ENCODE measurements at places on chromosomes 11 and 22.

GRCh38 chr11:11841116-11841722 is 553 bp upstream of the USP47 start:
- H3K27me3 ChIP-seq = no peaks in the 10 kb centered on the region
- peak overlapping the region; percentile 84 for H3K4me3 ChIP-seq
- no peaks in the 10 kb centered on the region for H3K36me3 ChIP-seq
- H3K4me1 ChIP-seq = peaks cover 23% of the 10 kb centered on the region

GRCh38 chr11:114073007-114073827 is 13.7 kb downstream of the ZBTB16 start:
- peaks cover 53% of the 10 kb centered on the region for H3K4me1 ChIP-seq
- peak overlapping the region; percentile 20 for H3K4me3 ChIP-seq
- H3K27ac ChIP-seq = peak overlapping the region; percentile 58
- H3K27me3 ChIP-seq = no peaks in the 10 kb centered on the region
- no peak for DNase-seq

DNA sequence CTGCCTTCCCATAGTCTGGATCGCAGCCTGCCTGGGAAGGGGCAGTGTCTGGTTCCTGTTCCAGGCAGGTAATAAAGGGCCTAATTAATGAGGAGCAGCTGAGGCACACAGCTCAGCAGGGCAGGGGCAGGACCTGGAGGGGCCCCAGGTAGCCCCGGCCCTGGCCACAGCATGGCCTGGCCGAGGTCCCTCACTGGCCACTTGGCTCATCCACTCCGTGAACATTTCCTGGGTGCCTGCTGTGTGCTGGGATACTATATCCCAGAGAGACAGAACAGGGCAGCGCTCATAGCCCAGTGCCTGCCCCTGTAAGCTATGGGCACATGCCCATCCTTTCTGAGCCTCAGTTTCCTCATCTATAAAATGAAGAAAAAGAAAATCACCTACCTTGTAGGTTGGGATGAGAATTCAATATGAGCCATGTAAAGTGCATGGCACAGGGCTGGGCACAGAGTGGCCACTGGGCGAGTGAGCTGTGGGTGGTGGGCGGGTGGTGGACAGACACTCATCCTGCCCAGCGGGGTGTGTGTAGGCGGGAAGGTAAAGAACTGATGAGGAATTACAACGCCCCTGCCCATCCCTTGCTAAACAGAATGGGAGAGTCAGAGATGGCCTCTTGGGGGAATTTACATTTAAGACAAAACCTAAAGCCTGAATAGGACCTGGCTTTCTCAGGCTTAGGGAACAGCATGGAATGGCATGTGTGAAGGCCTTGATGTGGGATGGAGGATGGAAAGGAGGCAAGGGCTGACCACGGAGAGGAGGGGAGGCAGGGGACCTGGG is 9.2 kb downstream of the MYRF start:
- H3K36me3 ChIP-seq = no peaks in the 10 kb centered on the region
- H3K4me3 ChIP-seq = no peak overlapping the region
- H3K27ac ChIP-seq = no peak overlapping the region
- no peak for DNase-seq
- no peaks in the 10 kb centered on the region for H3K27me3 ChIP-seq

DNA sequence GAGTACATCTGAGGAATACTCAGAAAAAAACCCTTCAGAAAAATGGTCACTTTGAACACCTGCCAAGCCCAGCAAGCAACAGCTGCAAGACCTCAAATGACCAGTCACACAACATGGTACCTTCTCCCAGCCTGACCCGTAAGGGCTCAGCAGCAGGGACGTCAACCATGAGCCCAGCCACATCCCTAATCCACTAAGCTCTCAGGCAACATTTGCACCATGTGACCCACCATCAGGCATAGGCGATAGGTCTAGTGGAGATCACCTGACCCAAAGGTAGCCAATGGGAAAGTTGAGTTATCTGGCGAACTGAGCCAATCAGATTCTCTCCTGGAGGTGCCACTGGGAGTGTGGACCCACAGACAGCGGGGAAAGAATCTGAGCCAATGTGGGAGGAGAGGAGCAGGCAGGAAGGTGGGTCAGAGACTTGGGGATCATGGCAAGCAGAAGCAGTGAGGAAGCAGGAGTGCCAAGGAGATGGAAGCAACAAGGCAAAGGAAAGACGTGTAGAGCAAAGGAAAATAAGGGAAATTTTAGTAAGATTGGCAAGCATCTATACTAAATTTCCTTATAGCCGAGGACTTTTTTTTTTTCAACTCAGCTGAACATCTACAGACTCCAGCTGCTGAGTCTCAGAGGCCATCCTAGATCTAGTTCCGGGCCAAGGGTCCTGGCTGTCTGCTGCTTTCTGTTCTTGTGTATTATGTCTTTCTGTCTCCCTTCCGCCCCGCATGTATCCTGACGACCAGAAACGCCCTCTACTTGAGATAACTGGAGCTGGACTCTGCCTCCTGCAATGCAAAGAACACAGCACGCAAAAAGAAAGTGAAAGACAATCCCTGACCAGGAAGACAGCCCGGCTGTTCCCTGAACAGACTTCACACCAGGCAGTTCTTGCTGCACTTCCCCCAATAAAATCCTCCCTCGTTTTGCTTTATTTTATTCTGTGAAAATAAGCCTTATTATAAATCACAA is 11.0 kb upstream of the PLAAT2 start:
- no peaks in the 10 kb centered on the region for H3K27me3 ChIP-seq
- peak overlapping the region; percentile 23 for H3K4me3 ChIP-seq
- H3K4me1 ChIP-seq = peaks cover 34% of the 10 kb centered on the region
- peaks cover 11% of the 10 kb centered on the region for H3K36me3 ChIP-seq

GRCh38 chr11:62856333-62856895 is 17.0 kb upstream of the WDR74 start:
- peak overlapping the region; percentile 72 for H3K27ac ChIP-seq
- H3K27me3 ChIP-seq = no peaks in the 10 kb centered on the region
- H3K4me1 ChIP-seq = peaks cover 20% of the 10 kb centered on the region
- H3K4me3 ChIP-seq = peak overlapping the region; percentile 68
- peaks cover 28% of the 10 kb centered on the region for H3K36me3 ChIP-seq

DNA sequence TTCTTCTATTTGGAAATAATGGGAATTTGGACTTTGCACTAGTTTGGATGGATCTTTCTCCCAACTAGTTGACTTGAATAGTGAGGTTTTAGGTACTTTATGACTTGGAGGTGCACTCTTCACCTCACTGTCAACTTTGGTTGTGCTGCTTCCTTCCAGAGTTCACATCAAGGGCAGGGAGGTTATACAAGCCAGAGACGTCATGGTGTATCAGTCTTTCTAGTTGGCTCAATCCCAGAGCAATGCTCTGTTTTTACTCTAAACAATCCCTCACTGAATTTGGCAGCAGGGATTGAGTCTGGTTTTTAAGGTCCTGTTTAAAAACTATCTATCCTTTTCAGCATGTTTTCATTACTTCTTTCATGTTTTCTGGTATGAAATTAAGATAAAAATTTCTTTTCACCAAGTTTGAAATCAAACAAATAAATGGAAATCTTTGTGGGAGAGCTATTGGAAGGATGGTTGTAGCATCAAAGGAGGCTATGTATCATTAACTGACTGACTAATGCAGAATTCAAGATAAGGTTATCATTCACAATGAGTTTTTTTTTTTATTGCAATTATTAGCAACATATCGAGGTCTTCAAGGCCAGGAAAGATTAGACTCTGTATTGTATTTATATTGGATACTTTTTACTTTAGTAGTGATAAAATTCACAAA is 28.0 kb upstream of the ZBED5 start:
- H3K4me3 ChIP-seq = no peak overlapping the region
- no peak overlapping the region for H3K27ac ChIP-seq
- no peaks in the 10 kb centered on the region for H3K36me3 ChIP-seq

DNA sequence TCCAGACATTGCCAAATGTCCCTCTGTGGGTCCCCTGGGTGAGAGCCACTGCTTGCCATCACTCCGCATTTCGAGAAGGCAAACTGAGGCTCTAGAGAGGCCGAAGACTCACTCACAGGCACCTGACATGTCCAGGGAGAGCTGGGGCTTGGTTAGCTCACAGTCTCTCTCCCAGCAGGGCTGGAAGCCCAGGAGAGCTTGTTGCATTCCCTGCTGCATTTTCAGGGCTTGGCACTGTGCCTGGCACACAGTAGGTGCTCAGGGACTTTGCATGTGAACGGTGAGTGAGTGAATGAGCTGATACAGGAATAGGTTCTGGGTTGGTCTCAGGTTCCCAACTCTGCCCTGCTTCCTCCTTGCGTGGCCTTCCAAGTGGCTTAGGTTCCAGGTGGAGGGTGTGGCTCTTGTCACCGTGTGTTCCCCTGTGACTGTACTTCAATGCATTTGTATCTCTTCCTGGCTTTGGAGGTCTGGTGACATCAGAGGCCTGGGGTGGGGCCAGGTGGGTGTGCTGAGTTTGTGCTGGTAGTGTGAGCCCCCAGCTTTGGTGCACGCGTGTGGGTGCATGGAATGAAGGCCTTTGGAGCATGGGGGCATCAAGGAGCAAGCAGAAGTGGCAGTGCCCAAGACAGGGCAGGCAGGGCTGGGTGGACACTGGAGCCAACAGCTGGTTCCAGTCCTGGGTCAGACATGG is 18.4 kb upstream of the SMIM38 start:
- H3K27ac ChIP-seq = no peak overlapping the region
- peak; percentile 5 for DNase-seq

- H3K27me3 ChIP-seq = no peaks in the 10 kb centered on the region
- no peak overlapping the region for H3K27ac ChIP-seq
- H3K36me3 ChIP-seq = no peaks in the 10 kb centered on the region
- H3K4me1 ChIP-seq = no peaks in the 10 kb centered on the region
- H3K4me3 ChIP-seq = no peak overlapping the region
Observed at GRCh38 chr11:9148035-9148434, 56.6 kb upstream of the SCUBE2 start.
